ENCODE measurements at places on chromosomes 5 and 9.

DNA sequence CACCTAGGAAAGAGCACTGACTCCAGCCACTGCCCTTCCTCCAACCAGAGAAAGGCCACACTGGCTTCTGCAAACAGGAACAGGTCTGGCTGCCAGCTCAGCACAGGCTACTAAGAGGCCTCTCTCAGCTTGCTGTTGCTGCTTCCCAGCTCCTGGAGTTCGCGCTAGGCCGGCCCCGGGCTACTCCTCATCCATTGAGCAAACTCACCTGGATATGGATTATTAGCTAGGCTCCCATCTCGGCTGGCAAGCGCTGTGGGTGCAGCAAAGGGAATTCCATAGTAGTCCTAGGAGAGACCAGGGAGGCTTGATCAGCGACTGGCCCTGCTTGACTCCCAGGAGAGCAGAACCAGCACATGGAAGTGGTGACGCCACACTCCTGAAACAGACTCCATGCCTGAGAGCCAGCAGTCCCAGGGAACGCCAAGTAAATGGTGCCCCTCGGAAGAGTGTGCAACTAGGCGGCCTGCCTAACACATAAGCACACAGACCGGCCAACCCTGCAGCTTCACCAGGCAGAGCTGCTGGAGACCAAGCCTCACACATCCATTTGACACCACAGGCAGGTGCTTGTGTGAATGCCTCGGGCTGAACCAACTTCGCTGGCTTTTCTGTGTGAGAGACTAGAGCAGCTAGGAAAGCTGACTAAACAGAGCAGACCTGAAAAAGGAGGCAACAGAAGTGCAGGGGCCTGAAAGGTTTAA lies 107.2 kb downstream of the UBE2R2 start:
- no peak for DNase-seq

DNA sequence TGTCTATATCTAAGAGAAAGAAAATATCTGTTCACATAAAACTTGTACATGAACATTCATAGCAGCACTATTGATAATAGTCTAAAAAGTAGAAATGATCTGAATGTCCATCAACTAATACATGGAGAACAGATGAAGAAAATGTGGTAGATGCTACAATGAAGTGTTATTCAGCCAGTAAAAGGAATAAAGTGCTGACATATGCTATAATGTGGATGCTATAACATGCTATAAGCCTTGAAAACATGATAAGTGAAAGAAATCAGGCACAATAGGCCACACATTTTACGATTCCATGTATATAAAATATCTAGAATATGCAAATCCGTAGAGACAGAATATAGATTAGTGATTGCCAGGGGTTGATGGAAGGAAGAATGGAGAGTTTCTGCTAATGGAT lies 146.8 kb downstream of the SEMA5A start:
- no peak for DNase-seq

- DNase-seq = no peak
Measured at GRCh38 chr5:65961633-65962032, 35.3 kb downstream of the ERBIN start.

DNA sequence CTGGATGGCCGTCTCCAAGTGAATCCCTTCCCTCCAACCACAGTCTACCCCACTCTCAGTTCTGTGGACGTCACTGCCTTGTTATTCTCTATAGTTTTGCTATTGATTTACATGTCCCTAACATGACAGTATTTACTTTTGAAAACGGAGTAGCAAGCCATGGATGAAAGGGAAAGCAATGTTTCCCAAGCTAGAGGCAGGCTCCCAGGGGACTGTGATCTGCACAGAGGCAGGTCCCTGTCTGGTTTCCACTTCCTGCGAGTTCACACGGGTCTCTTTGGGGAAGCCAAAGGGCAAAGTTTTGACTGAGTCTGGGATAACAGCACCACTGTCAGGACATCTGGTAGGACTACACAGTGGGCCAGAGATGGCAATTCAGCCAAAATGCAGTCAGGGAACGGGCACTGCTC lies 12.7 kb downstream of the C9orf153 start:
- no peak for DNase-seq

DNA sequence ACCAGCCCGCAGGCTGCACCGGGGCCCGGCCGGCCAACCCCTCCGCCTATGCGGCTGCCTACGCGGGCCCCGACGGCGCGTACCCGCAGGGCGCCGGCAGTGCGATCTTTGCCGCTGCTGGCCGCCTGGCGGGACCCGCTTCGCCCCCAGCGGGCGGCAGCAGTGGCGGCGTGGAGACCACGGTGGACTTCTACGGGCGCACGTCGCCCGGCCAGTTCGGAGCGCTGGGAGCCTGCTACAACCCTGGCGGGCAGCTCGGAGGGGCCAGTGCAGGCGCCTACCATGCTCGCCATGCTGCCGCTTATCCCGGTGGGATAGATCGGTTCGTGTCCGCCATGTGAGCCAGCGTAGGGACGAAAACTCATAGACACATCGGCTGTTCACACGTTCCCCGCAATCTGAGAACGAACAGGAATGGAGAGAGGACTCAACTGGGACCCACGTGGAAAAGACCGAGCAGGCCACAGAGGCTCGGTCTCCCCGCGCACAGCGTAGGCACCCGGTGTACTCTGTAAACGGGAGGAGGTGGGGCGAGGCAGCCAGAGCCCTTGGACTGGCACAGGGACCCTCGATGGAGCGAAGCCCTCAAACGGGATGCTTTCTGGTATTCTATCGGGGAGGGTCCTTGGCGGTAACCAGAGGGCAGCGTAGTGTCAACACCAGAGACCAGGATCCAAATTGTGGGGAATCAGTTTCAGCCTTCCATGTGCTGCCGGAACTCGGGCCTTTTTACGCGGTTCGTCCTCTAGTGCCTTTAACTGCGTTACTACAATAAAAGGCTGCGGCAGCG lies 1.9 kb downstream of the FOXE1 start:
- no peak for DNase-seq

GRCh38 chr5:167638816-167639215 lies 652.6 kb upstream of the WWC1 start:
- no peak for DNase-seq

DNA sequence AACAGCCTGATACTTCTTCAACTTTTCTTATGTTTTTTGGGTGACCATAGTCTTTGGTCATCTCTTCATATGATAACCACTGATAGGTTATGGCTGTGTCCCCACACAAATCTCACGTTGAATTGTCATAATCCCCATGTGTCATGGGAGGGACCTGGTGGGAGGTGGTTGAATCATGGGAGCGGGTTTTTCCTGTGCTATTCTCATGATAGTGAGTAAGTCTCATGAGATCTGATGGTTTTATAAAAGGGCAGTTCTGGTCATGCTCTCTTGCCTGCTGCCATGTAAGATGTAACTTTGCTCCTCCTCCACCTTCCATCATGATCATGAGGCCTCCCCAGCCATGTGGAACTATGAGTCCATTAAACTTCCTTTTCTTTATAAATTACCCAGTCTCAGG lies 8.7 kb downstream of the RHOBTB3 start:
- DNase-seq = no peak

- DNase-seq = no peak
Measured at GRCh38 chr9:85290019-85290418, 451.7 kb downstream of the AGTPBP1 start.

DNA sequence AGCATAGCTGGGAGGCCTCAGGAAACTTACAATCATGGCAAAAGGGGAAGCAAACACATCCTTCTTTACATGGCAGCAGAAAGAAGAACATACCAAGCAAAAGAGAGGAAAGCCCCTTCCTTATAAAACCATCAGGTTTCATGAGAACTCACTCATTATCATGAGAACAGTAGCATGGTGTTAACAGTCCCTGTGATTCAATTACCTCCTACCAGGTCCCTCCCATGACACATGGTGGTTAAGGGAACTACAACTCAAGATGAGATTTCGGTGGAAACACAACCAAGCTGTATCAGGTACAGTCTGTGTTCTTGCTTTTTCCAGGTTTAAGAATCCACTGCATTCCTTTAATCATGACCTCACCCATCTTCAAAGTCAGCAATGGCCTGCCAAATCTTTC lies 514.2 kb downstream of the KCTD16 start:
- DNase-seq = no peak

Measured in NCI-H187 treated with DMSO at 0.1 percent for 48 hours (cell line).